ENCODE measurements at places on chromosomes 3 and 15. TPM values are rescaled to one million over a fixed set of nuclear protein-coding genes. Genes with fewer than 3 reads are reported as not detected.

GRCh38 chr3:7307410-7307809 lies 446.5 kb downstream of the GRM7 start:
- no peak for DNase-seq

GABRR3 gene
- not detected for total RNA-seq

GRCh38 chr3:185250247-185250646 lies 3.6 kb downstream of the EHHADH start:
- DNase-seq = no peak

CPLX3 gene
- total RNA-seq = not detected

- DNase-seq = no peak
These were observed 11.9 kb downstream of the SMAD6 start for GRCh38 chr15:66713843-66714508.

- no peak for DNase-seq
These were observed 6.5 kb upstream of the PLSCR1 start for GRCh38 chr3:146550743-146551510.
